ENCODE measurements at places on chromosomes 6 and 20.

- DNase-seq: no peak
Observed at GRCh38 chr6:53608396-53608795, 57.2 kb downstream of the KLHL31 start.

GRCh38 chr6:109979033-109979921 lies 1.2 kb downstream of the GPR6 start:
- no peak for DNase-seq

GRCh38 chr6:74534465-74535211 lies 671.2 kb downstream of the COL12A1 start:
- DNase-seq: no peak

GRCh38 chr6:135876058-135876457 lies 24.6 kb downstream of the PDE7B start:
- no peak for DNase-seq

DNA sequence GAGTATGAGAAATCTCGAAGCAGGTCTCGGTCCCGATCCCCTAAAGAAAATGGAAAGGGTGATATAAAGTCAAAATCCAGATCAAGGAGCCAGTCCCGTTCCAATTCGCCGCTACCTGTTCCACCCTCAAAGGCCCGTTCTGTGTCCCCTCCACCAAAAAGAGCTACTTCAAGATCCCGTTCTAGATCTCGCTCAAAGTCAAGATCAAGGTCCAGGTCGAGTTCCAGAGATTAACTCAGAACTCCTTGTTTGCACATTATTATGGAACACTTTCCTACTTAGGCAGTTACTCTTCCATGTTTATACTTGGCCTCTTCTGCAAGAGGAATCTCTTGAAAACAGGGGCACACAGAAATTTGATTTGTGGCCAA lies 3.1 kb downstream of the SRSF6 start:
- no peak for DNase-seq

- no peak for DNase-seq
Observed at GRCh38 chr6:14863902-14864850, 381.7 kb upstream of the JARID2 start.

DNA sequence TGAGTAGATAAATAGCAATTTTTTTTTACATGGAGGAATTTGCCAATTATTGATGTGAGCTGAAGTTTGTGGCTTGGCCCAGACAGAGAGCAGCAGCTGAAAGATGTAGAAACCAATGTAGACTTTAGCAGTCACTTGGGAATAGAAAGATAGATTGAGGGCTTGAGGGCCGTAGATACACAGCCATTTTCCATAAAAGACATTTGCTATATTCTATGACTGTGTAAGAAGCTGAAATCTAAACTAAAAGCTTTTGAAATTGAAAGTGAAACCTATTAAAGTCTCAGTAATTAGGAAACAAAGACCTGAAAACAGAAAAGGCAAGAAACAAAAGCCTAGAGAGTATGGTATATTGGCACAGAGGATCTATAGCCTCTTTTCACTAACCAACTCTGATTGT lies 332.7 kb downstream of the CENPW start:
- no peak for DNase-seq

- DNase-seq: no peak
Observed at GRCh38 chr6:169635345-169635744, 66.5 kb downstream of the WDR27 start.

- no peak for DNase-seq
Observed at GRCh38 chr6:21384216-21384615, 209.3 kb upstream of the SOX4 start.

DNA sequence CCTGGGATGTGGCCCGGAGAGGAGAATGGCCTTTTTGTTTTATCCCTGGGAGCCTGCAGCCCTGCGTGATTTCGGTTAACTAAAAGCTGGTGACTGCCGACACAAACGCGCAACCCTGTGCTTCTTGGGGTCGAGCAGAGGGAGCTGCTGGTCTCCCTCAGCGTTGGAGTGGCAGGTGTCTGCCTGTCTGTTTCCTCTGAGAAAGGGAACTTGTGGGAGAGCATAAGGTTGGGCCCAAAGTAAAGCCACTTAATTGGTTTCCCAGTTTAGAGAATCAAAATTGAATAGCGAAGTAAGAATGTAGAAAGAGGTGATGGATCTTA lies 500 bp downstream of the LTV1 start:
- DNase-seq: no peak

GRCh38 chr20:8589956-8590355 lies 457.9 kb downstream of the PLCB1 start:
- DNase-seq: no peak

GRCh38 chr20:63442100-63442493 lies 30.4 kb downstream of the KCNQ2 start:
- no peak for DNase-seq

- no peak for DNase-seq
Observed at GRCh38 chr20:62734326-62734725, 25.7 kb downstream of the NTSR1 start.

GRCh38 chr6:150230832-150231524 lies 88.1 kb downstream of the PPP1R14C start:
- DNase-seq: no peak

- no peak for DNase-seq
Observed at GRCh38 chr6:36730424-36731380, 33.1 kb downstream of the RAB44 start.
